ENCODE measurements at places on chromosomes 4 and X.

- no peak for DNase-seq
Measured at GRCh38 chr4:81389720-81390119, 82.0 kb downstream of the RASGEF1B start.

DNA sequence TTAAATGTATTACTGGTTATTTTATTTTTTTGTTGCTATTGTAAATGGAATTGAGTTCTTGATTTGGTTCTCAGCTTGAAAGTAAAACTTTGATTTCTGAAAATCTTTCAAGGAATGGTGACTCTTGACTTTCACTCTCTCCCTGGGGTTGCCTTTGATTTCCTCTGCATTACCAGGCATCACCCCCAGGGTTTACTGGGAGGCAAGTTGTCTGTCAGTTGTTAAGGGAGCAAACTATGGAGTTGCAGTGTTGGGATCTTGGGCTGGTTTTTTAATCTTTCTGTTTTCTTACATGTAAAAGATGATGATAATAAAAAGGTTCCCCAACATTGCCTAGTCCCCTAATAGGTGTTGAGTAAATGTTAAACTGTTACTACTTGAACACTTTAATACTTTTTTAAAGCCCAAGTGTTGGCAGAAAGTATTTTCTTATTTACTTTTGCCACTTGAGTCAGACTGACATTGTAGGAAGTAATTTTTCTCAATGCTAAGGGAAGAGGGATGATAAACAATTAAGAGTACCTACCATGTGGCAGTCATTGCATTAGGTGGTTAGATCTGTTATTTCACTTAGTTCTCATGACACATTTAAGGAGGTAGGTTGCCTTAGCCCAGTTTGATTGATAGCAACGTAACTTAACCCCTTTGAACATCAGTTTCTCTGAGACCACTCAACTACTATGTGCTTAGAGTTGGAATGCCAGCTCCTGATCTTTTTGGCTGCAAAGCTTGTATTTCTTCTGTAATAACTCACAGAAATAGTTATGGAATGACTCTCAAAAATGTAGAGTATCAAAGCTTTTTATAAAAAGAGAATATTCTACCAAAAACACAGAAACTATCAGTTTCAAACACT, 67.1 kb downstream of the DCLK2 start:
- DNase-seq, result no peak

- DNase-seq, result no peak
Measured at GRCh38 chrX:148229801-148230303, 248.7 kb downstream of the FMR1NB start.

GRCh38 chrX:128928636-128929035, 594.7 kb downstream of the SMARCA1 start:
- no peak for DNase-seq

DNA sequence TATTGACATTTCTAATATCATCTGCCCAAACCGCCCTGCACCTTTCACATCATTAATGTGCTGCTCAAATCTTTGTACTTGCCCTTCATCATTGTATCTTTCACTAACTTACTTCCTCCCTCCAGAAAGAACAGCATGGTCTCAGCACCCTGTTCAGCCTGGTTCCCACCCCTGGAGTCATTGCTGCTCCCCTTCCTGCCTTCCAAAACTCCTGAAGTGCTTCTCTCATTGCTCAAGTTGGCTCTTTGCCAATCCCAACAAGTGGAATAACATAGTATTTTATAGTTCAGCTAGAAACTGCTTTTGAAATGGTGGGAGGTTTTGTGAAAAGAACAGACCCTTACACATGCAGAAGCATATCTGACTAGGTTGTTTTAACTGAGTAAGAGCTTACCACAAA, 14.0 kb upstream of the TTC29 start:
- no peak for DNase-seq

DNA sequence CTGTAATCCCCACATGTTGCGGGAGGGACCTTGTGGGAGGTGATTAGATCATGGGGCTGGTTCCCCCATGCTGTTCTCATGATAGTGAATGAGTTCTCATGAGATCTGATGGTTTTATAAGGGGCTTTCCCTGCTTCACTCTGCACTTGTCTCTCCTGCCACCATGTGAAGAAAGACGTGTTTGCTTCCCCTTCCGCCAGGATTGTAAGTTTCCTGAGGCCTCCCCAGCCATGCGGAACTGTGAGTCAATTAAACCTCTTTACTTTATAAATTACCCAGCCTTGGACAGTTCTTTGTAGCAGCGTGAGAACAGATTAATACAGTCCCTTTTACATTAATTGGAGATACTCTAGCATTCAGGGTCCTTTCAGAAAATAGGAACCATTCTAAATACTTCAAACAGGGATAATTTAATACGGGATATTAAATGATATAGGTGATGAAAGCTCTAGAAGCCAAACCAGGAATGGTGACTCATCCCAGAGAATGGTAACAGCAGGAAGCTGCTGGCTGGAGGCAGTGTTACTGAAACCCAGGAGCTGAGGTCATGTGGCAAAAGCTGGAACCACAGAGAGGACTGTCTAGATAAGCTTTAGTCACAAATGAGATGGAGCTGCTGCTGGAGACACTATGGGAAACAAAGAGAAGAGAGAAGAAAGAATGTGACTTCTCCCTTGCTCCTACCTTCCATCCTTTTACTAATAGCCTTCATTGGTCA, 57.3 kb downstream of the GSTCD start:
- no peak for DNase-seq

DNA sequence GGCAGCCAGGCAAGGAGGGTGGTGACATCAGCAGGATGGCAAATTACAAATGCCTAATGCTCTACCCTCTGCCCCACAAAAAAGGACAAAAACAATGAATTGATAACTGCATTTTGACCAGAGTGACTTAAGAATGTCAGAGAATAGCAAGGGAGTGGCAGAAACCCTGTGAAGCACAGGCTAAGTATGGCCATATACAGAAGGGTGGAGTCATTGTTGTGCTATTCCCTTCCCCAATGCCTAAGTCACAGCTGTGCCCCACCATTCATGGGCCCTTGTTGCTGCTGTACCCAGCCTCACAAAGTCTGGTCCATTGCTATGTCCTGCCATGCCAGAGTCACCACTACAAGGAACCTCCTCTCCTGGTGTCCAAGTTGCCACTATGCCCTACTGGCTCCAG, 123.1 kb downstream of the NEK1 start:
- DNase-seq, result no peak

DNA sequence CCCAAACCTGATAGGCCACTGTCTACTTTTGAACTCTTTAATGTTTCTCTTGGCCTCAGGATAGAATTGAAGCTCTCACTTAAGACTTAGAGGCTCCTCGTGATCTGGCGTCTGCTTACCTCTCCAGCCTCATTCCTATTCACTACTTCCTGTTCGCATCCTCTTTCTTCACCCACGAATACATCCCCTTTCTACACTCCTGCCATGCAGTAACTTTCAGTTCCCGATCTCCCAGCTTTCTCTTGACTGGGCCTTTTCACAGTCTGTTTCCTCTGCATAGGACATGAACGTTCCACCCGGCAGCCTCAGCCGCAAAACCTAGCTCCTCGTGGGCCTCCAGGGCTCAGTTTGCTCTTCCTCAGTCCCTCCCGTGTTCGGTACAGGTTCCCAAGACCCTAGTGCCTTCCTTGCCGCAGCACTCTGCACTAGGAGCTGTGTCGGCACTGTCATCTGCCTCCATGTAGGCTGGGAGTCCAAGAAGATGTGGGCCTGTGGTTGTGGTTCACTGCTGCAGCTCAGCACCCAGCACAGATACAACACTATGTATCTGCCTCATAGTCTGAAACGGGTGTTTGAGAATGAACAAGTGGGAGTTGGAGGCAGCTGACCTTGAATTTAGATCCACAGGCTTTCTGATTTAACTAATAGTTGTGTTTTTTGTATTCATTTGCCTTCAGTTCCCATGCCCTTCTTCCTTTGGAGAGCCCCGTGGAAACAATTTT, 15.8 kb downstream of the RPL39 start:
- DNase-seq, result no peak

DNA sequence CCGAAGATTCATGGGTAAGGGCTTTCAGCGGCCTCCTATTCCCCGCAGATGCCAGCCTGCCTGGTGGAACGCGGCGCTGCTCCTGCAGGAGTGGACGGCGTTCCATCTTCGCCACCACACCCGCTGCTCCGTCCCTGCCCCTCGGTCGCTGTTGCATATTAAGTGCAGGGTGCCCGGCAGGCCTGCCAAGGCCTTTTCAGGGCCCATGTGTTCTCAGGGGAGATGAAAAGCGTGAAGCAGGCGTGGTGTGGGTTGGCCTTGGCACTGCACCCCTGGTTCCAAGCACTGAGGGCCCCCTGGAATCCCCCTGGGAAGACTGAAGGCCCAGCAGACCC, 52.0 kb downstream of the SORCS2 start:
- no peak for DNase-seq

- no peak for DNase-seq
Measured at GRCh38 chr4:29459926-29460325, 1260.2 kb upstream of the PCDH7 start.

GRCh38 chr4:157994863-157995262, 178.0 kb downstream of the GASK1B start:
- no peak for DNase-seq

DNA sequence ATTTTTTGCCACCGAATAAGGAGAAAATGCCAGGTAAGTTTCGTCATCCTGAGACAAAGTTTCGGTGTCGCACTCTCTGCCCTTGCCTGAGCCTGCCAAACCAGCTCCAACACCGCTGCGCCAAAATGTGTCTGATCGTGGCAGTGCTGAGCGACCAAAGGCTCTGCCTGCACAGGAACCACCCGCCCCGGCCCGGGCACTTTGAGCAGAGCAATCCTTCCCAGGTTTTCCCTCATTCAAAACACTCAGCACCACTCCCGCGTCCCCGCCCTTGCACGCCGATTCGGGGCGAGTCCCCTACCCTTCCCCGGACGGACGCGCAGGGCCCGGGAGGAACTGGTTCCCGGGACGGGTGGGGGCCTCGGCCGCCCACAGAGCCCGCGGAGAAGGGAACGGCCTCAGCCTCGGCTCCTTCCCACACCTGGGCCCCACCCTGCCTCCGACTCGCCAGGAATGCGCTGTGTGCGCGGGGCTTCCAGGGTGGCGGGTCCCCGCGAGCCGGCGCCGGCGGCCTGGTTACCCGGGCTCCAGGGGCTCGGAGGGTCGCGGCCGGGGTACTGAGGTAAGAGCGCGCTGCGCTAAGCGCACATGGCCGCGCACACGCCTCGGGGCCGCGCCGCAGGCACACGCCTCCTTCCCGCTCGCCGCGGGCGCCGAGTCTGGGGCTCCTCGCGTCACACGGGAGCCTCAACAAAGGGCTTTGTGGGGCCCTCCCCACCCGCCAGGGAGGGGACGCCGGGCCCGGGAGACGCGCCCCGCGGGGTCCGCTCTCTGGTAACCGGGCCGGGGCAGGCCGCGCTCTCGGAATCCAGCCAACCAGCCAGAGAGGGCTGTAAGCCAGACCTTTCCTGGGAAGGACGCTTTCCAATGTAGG, at the start of gene C4orf36:
Gene C4orf36, minus strand, starts transcription at position 661 of the 874 bp plus-strand sequence. CDS start 902 bp downstream, outside the sequence.
- peak; percentile 9 for DNase-seq

GRCh38 chr4:15917297-15917696, 21.2 kb downstream of the FGFBP1 start:
- DNase-seq, result no peak

GRCh38 chr4:31045724-31046318, 325.7 kb downstream of the PCDH7 start:
- DNase-seq, result no peak

GRCh38 chr4:101807351-101807750, 16.8 kb downstream of the BANK1 start:
- DNase-seq, result no peak

DNA sequence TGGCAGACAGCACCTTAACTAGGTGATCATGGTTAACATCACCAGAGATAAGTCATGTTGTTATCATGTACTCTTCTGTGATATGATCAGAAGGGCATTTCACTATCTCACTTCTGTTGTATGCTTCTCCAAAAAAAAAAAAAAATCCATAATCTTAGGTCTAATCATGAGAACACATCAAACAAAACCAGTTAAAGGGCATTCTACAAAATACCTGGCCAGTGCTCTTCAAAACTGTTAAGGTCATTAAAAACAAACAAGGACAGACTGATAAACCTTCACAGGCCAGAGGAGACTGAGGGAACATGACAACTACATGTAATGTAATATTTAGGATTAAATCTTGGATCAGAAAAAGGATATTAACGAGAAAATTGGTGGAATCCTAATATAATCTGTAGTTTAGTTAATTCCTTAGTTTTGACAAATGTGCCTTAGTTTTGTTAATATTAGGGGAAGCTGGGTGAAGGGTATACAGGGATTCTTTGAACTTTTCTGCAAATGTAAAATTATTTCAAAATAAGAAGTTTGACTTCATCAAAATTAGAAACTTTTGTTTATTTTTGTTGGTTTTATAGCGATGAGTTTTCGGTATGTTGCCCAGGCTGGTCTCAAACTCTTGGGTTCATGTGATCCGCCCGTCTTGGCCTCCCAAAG, 18.0 kb downstream of the RBM10 start:
- no peak for DNase-seq

DNA sequence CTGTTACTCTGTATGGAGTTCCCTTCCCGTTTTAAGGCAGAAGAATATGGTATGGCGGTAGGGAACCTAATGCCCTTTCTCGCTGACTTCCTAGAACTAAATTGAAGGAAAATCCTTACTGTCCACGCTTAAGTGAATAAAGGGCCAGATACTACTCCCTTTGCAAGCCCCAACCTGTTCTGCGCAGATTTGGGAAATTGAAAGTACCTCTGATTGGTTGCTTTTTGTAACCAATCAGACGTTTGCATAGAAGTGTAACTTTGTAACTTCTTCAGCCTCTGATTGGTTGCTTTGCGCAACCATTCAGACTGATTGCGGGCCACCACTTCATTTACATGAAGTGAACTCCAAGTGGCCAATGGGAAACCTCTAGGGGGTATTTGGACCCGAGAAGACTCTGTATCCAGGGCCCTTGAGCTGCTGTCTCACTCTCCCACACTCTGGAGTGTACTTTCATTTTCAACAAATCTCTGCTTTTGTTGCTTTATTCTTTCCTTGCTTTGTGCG, 1.2 kb upstream of the TMEM33 start:
- DNase-seq, result no peak

- DNase-seq, result peak; percentile 15
Measured at GRCh38 chr4:47531241-47531953, 46.3 kb downstream of the ATP10D start.

DNA sequence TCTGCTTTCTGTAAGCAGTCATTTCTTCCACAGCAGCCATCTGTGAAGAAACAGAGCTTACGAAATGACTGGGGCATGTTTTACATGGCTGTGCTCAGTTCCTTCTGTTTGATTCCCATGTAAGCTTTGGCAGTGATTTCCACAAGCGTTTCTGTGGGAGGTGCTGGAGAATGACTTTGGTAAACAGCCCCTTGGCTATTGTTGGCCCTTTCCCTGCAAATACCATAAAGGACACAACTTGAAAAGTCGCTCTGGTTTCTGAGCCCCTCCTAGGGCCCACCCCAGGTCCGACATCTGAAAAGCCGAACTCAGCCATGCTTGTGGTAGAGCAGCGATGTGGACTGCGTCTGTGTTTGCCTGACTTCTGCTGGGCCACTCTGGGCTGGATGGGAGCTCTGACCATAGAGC, 3.7 kb downstream of the LIMCH1 start:
- no peak for DNase-seq

DNA sequence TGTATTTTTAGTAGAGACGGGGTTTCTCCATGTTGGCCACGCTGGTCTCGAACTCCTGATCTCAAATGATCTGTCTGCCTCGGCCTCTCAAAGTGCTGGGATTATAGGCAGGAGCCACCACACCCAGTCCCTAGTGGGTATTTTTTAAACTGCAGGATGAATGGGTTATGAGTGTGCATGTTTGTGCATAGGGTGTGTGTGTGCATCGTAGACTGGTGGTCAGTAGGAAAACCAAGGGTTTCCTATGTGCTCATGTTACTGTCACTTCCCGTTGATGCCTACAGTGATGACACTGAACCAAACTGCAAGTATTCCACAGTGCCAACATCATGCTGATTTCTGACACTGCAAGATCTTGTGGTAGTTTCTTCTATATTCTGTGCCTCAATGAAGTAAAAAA, 41.1 kb downstream of the DDIT4L start:
- no peak for DNase-seq

Data from activated CD4-positive, alpha-beta T cell treated with anti-CD3 and anti-CD28 coated beads, Interleukin-2, amount 50 U/mL, for 1 hour (primary cell).